ENCODE measurements at places on chromosomes 12 and 14.
A peak's percentile ranks its signal among the peaks of the same experiment; 100 is the strongest.

DNA sequence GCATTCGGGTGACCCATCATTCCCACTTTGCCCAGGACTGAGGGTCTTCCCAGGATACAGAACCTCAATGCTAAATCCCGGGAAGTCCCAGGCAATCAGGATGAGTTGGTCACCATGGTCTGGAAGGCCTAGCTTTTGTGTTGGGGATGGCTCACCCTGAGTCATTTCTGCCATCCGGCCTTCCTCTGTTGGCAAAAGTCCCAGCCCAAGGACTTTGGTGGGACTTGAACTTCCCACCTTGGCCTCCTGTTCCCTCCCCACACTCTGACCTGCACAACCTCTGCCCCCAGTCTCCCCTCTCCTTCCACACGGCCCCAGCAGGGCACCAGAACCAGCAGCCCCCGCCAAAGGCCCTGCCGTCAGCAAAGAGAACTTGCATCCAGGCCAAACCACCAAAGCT is 24.6 kb upstream of the NCOR2 start:
- no peak for DNase-seq

GRCh38 chr14:50312734-50313054 is 570 bp downstream of the DMAC2L start:
- no peak for DNase-seq

DNA sequence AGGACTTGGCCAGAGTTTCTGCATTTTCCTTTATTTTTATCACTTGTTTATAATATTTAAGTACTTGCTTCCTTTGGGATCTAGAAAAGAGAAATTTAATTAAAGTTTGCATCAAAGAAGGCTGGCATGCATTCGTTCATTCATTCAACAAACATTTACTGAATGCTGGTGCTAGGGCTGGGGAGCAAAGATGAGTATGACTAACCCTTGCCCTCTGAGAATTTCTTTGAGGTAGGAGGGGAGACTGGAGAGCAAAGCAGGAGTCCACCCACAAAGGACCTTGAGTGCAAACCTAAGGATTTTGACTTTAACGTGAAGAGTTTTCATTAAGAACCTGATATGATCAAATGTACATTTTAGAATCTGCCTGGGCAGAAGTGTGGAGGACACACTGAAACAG is 16.1 kb upstream of the NT5DC3 start:
- DNase-seq, result no peak

DNA sequence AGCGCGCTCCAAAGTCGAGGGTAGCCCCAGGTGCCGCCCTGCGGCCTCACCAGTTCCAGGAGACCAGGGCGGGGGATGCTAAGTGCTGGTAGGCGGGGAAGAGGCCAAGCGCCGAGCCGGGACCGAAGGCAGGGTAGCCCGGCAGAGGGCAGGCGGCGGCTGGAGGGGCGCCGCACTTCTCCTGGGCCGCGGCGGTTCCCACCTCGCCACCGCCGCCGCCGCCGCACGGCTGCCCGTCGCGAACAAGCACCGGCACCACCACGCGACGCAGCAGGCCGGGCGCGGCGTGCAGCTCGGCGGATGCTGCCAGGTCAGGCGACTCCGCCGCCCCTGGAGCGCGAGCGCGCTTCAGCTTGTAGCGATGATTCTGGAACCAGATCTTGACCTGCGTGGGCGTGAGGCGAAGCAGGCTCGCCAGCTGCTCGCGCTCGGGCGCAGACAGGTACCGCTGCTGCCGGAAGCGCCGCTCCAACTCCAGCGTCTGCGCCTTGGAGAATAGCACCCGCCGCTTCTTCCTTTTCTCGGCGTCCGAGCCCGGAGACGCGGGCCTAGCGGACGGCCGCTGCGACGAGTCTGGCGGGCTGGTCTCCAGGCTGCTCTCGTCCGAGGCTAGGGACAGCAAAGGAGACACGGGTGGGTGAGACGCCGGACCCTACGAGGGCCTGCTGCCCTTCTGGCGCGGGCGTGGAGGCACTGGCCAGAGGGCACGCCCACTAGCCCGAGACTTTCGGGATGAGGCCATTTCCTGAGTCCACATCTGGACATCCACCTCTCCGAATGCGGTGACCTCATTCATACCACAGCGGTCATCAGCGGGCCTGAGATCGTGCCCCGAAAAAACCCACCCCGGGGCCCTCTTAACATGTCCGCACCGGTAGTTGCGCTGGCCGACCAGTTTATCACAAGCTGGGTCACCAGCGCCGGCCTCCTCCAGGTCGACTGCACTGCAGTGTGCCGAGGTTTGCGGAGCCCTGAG is 1.3 kb downstream of the NKX2-8 start:
- DNase-seq, result peak; percentile 22

- DNase-seq, result no peak
These were observed 9.3 kb upstream of the DIO3 start for GRCh38 chr14:101551729-101552595.

DNA sequence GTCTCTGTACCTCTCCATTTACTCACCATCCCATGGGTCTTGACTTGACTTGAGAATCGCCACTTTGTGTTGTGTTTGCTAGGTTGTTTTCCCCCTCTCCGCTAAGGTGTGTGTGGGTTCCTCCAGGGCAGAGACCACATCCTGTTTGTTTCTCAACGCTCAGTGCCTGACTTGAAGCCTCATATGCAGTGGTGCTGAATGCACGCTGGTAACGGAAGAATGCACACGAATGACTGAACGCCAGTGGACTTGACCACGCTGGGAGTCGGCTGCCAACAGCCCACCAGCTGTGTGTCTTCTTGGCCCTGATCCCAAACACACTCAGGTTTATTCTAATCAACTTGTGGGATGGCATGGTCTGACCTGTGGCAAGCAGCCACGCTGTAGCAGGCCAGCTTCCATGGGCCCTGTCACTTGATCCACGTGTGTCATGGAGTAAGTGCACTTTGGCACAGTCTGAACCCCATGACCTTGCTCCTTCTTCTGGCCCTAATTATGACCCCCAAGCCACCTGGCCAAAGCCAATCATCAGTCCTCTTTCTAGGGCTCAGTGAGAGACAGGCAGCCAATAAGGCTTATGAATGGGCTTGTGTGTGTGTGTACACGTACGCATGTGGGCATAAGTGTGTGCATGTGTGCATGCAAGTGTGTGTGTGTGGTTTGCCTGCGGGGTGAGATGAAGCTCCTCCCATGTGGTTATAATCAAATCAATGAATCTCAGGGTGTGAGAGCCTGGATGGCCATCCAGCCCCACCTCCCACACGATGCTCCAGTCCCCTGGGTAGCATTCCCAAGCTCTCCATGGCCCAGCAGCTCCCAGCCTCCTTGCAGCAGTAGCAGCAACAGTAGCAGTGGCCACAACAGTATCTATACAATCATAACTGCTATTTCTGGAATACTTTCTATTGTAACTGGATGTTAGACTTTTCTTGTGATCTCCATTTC is 6.4 kb upstream of the TC2N start:
- DNase-seq, result no peak

DNA sequence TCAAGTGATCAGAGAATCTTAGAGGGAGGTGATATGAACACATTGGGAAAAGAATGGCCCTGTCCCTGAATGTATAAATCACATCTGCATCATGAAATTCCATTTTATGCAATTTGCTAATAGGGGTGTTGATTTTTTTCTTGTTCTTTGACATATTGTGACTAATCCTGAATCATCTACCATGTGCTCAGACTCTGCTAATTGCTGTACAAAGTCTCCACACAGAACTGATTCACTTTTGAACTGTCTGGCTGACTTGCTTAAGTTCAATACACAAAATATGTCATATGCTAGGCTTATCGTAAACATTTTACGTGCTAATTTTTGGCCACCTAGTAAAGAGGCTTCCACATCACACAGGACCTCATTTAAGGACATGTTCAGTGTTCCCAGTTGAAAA is 2.6 kb downstream of the TMEM132D start:
- no peak for DNase-seq

GRCh38 chr14:98724734-98725133 is 547.3 kb downstream of the BCL11B start:
- DNase-seq, result no peak

DNA sequence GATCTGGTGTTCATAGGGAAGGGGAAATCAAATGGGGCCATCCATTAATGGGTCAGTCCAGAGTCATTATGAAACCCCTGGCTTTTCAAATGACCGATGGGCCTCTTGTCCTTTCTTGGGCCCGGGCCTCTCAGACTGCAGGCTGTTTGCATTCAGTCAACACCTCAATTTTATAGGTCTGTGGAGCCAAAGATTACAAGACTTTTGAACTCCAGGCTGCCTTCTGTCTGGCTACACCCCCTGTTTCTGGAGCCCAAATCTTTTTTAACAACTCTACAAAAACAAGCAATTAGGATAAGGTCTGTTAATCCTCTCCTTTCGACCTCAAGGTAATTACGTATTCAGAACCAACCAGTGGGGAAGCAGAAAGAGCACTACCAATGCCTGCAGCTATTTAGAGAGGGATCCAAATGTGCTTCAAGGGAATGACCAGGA is 35.6 kb downstream of the DUSP6 start:
- DNase-seq, result no peak

DNA sequence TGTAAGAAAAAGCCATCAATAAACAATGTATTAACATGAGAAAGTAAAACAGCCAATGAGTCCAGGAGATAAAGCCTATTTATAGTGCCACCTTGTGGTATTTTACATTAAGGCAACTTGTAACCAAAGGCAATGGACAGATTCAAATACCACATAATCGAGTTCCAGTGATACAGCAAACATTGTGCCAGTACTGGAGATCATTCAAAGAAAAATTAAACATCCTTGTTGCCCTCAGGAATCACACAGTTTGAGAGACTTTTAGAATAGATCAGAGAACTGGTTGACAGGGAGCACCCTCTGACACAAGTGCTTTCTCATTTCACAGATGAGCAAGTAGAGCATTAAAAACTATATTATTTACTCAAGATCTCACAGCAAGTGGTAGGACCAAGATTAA is 98.1 kb downstream of the DDHD1 start:
- DNase-seq, result peak; percentile 64

- DNase-seq, result no peak
These were observed 49.9 kb downstream of the OTX2 start for GRCh38 chr14:56760164-56760914.

- DNase-seq, result no peak
These were observed 64.7 kb upstream of the GNPNAT1 start for GRCh38 chr14:52856139-52856538.

DNA sequence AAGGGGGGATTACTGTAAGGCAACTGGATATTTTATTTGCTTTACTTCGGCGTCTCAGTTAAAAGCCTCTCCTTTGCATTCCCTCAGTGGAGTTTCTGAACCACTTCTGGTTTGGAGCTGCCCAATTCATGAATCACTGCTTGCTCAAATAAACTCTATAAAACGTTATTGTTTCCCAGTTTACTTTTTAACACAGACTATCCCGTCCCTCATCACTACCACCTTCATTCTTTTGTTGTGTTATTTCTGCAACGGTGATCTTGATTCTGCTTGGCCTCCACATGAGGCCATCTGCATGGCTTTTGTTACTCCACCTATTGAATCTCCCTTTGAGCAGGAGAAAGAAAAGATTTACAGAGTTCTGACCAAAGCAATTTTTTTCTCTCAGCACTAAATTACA is 104.0 kb upstream of the PLEKHA5 start:
- no peak for DNase-seq

GRCh38 chr12:128055567-128055966 is 211.4 kb upstream of the TMEM132C start:
- no peak for DNase-seq

- DNase-seq, result no peak
These were observed 325.9 kb upstream of the PRICKLE1 start for GRCh38 chr12:42915426-42915825.

GRCh38 chr14:63295231-63295685 is 23.5 kb downstream of the GPHB5 start:
- no peak for DNase-seq

- no peak for DNase-seq
These were observed 41.3 kb upstream of the TESC start for GRCh38 chr12:117140397-117141096.

All from muscle of arm (tissue), 14 donors.